ENCODE measurements at places on chromosomes 5 and 9.

- no peak for DNase-seq
These were observed 1093.9 kb upstream of the CDH6 start for GRCh38 chr5:30099634-30100033.

GRCh38 chr5:93800988-93801811 is 59.8 kb upstream of the POU5F2 start:
- DNase-seq, result no peak

DNA sequence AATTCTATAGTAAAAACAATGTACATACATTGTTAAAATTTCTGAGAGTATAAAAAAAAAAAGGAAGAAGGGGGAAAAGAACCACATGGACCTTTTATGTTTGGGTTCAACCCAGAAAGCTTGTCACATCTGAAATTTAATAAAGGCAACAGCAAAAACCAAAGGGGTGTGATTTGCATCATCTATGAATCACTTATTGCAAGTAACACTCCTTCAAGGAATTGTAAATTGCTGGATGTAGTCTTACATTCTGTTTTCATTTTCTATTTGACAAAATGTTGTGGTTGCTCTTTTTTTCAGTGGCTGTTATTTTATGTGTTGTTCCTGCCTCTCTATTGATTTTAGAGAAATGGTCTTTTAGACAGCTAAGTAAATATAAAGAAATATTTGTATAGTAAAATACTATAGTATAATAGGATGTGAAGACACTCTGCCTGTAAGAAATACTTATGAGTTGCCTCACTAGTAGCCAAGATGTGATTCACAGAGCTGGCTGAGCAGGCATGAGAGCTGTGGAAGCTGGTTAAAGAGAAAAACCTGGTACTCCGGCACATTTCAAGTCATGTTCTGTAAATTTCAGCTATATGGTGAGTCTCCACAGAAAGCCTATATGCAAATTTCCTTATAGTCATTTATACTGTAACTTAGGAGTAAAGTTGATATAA is 131.1 kb upstream of the CNTLN start:
- DNase-seq, result no peak

DNA sequence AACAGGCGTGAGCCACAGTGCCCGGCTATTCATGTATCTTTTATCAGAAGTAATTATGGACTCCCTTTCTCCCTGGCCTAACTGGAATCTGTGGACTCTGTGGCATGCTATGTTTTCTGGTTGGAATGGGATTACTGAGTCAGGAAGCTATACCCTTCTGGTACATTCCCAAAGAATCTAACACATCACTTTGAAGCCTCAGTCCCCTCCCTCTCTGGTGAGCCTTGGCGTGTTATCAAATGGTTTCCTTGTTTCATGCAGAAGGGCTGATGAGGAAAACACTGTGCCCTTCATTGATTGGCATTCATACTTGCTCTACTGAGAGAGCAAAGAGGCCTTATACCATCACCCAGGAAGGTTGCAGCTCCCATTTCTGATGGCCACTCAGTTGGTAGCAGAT is 22.9 kb downstream of the C5orf15 start:
- DNase-seq, result no peak

DNA sequence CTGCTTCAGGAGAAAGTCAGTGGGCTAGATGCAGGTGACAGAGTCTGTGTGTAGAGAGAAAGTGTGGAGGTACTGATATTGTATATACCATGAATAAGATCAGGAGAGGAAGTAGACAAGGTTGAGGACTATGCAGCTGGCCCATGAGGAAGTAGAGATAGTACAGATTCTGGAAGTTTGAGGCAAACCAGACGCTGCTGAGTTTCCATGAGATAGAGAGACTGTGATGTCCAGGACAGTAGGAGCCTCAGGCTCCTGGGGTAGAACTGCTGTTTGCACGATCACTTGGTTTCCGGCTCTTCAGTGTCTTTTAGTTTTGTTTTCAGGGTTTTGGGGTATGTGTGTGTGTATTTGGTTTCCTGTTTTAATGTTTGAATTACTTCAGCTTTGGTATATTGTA is 13.6 kb downstream of the OTULINL start:
- DNase-seq, result no peak

DNA sequence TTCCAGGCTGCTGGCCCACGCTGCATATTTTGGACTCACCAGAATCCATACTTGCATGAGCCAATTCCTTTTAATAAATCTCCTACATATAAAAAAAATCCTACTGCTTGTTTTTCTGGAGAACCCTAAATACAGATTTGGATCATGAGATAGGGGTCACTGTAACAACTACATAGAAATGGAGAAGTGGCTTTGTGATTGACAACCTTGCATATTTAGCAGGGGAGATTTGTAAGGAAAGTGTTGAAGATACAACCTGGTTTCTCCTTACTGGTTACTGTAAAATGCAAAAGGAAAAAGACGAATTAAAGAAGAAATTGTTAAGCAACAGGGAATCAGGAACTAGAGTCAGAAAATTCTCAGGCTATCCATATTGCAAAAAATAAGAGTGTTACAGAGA is 74.8 kb downstream of the HABP4 start:
- DNase-seq, result no peak

DNA sequence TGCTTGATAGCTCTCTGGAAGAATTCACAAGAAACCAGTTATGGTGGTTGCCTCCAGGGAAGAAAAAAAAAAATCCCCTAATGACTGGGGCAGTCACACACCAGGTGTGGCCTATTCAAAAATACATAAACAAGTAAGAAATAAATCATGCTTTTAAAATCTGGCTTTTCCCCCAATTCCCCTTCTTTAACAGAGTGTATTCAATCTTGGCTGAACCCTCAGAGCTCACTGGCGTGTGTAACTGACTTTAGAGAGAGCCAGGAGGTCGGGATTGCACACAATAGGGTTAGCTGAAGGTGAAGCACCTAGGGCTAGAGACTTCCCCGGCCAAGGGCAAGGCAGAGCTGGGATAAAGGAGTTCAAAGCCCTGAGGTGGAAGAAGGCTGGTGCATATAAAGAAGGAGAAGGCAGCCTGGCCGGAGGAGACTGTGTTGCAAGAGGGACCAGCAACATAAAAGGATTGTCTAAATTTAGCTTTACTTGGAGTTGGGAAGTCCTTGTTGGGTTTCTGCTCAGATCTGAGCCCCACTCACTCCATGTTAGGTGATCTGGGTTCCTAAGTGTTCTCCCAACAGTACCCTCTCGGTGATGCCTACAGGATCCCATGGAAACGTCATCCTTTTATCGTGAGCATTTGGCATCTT is 19.7 kb downstream of the FNBP1 start:
- no peak for DNase-seq

GRCh38 chr5:75891020-75891419 is 173.8 kb upstream of the POC5 start:
- no peak for DNase-seq

- DNase-seq, result no peak
These were observed 417.7 kb downstream of the PSAT1 start for GRCh38 chr9:78714576-78714975.
